Stimulated activated CD8-positive, alpha-beta memory T cell treated with anti-CD3 and anti-CD28 coated beads, Interleukin-2, amount 100 ng/mL, for 1 hour (primary cell): ENCODE measurements at places on chromosomes 3 and 15.

DNA sequence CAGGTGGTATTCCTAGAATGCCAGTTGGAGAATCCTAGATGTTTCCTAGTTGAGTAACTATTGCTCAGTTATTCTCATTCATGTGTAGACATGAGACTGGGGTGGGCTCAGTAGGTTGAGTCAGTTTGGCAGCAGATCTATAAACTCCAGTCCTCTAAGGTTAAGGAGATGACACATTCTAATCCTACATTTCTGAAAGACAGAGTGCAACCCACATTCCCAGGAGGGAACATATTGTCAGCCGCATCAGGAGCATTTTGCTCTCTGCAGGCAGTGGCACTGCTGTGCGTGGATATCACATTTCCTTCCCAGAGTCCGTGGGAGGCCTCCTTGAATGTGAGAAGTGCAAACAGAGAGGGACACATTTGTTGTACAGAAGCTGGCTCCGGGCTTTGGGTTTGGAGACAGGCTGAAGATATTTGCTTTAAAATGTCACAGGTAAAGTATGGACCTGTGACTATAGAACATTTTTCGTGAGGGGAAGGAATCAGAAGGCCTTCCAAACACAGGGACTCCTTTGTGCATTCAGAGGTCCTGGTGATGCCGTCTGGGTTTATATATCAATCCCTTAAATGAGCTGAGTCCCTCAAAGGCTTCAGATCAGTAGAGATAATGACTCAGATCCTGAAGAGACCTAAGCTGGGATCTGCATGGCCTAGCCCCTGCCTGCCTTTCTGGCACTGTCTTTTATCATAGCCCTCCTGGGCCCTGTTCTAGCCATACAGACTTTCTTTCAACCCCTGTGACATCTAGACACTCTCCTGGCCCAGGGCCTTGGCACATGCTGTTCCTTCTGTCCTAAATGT lies 156.5 kb downstream of the CADPS start:
- DNase-seq = no peak

GRCh38 chr3:42970976-42971772 lies 7.9 kb upstream of the GASK1A start:
- DNase-seq = no peak

- DNase-seq = no peak
Observed at GRCh38 chr3:103992469-103992868, 1374.2 kb upstream of the ALCAM start.

DNA sequence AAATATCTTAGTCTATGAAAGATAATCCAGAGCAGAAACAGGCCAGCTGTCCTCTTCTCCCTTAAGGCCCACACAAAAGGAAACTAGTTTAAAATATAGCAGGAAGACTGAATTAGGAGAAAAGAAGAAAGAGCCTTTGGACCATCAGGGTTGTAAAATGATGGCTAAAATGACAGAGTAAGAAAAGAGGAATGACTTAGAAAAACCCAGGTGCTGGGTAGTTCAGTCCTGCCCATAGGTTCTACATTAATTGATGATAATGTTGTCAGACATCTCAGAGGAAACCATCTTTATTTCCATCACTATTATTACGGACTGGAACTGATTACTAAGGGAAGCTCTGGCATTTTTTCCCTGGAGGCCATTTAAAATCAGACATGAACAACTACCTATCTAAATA lies 142.8 kb upstream of the STT3B start:
- DNase-seq = no peak
